ENCODE measurements at places on chromosomes 16 and 17.
A peak's percentile ranks its signal among the peaks of the same experiment; 100 is the strongest.

DNA sequence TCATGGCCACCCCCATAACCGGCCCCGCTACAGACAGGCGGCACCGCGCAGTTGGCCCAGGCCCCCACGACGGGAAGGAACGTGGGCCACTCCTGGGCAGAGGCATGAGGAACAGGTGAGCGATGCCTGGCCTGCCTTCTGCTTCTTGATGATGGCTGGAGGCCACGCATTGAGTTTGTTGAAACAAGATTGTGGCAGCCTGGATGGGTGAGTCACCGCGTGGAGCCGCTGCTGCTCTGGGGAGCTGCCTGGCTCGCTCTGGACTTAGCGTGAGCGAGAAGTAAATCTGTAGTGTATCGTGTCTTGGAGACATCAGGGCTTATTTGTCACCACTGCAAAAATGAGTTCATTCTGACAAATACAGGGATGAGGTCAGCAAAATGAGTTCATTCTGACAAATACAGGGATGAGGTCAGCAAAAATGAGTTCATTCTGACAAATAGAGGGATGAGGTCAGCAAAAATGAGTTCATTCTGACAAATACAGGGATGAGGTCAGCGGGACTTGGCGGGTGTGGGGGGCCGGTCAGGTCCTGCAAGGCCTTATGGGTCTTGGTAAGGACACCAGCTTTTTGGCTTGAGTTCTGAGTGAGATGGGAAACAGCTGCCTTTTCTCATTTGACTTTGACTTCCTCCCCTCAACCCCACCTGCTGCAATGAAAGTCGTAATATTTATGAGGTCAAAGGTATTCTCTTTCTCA is 93.0 kb downstream of the SEC14L1 start:
- no peak for DNase-seq

DNA sequence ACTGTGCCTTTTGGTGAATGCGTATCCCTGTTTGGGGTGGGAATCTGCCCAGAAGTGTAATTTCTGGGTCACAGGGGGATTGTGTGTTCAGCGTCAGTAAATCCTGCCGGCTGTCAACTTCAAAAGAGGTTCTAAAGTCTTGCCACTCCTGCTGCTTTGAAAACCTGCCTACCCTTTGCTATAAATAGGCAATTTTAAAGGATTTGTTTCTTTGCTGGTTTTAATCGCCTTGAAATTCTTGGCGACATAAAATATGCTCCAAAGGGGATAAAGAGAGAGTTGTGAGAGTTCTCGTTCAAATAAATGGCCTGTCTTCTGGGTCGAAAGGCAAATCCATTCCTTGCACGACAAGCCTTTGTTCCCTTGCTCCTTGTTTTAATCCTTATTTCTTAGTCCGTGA is 143.4 kb downstream of the IRF8 start:
- no peak for DNase-seq

DNA sequence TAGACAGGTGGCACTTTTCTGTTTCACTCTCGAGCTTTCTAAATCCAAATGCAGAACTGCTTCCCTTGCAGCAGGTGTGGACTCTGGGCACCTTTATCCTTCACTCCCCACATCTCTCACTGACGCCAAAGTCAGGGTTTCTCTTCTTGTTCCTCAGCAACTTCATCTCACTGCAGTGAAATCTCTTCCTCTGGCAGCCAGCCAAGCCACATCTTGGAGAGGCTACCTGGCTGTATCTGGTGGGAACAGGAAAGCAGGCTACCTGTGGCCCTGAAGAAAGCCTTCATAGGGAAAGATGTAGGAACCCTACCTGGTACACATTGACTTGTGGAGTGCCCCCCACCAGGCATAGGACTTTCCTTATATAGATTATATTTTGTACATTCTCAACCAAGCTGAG is 159.1 kb downstream of the UTP18 start:
- peak; percentile 26 for DNase-seq

DNA sequence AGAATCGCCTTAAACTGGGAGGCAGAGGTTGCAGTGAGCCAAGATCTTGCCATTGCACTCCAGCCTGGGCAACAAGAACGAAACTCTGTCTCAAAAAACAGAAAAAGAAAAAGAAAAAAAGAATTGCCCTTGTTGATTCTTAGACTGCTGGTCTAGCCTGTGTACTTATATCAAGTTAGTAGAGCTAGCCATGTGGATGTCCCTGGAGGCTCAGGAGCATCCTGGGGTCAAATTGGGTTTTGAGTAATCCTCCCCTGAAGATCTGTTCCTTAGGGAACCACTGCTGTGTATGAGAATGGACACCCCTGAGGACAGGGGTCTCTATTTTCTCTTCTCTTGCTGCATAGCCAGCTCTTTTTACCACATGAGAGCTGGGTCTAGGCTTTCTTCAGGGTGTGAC is 21.5 kb downstream of the SLC7A6OS start:
- DNase-seq: no peak

- DNase-seq: no peak
These were observed 2.7 kb upstream of the FASN start for GRCh38 chr17:82100502-82101298.

DNA sequence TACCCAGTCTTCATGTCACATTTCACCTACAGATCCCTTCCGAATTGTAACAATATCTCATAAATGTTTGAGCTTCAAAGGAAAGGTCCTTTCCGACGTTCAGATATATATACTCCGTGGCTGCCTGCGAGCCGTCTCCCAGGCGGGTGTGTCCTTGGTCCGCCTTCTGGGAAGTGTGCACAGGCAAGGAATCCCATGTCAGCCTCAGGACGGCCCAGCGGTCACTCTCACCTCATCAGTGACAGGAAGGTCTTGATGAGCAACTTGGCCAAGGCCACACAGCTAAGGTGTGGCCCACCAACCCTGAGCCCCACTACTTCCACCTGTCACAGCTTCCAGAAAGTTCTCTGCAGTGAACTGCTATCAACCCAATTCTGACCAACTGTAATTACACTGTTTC is 4.3 kb downstream of the LMF1 start:
- no peak for DNase-seq

DNA sequence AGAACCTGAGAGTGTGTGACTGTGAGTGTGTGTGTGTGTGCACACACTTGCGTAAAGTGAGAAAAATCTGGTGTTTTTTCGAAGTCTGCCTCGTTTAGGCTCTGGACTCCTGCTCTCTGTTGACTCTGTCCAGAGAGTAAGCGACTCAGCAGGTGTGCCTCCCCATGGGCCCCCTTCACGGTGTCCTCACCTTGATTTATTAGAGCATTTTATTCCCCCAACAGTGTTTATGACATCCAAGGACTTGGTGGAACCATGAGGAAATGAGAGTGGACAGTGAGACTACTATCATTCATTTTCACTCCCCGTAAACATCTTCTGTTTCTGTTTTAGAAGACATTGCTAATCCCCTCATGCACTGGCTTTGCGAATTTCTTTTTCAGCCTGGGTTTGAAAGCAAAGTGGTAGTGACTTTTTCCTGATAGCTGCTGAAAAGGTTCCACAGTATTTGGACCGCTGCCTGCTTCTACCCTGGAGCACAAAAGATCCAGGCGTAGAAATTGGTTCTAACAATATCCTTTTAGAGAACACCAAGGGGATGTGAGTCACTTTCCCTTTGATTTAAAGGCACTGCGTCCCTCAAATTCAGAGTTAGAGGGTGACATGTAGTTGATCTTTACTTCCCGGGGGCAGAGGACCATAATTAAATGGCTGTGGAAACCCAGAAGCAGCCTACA is 218.2 kb downstream of the WWOX start:
- DNase-seq: peak; percentile 1

DNA sequence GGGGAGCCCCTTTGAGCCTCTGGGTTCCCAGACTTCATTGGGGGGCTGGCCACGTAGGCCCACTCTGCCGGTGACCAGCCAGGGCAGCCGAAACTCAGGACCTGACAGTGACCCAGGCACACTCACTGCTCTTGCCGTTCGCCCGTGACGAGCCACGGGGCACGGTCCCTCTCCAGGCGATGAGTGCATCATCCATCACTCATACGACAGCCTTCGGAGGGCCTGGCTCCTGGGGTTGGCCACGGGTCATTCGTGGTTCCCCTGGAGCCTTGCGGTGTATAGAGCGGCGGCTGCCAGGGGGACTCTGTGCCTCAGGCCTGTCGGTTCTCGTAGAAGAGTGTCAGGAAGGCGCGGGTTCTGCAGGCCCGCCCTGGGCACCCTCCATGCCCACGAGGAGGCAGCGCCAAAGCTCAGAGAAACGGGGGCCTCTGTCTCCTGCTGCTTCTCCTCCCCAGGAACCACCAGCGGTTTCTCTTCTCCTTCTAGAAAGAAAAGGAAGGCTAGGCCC is 11.2 kb upstream of the NUDT16L1 start:
- DNase-seq: no peak

DNA sequence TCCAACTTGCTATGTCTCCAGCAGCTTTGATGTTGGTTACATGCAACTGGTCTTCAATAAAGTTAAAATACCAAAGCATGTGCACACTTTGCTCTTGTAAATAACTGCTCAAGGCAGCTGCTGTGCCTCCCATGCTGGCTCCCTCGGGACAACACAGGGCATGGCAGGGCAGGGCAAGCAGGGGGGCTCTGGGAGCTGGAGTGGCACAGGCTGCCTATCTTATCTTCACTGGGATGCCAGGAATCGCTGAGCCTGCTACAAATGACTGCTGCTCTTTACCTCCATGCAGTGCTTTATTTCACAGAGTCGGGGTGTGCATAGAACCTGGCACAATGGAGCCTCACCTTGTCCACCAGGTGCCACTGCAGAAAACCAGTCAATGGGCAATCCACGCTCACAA is 21.8 kb downstream of the PEMT start:
- no peak for DNase-seq

- DNase-seq: no peak
These were observed 284.0 kb downstream of the SEC14L1 start for GRCh38 chr17:77424585-77425344.

DNA sequence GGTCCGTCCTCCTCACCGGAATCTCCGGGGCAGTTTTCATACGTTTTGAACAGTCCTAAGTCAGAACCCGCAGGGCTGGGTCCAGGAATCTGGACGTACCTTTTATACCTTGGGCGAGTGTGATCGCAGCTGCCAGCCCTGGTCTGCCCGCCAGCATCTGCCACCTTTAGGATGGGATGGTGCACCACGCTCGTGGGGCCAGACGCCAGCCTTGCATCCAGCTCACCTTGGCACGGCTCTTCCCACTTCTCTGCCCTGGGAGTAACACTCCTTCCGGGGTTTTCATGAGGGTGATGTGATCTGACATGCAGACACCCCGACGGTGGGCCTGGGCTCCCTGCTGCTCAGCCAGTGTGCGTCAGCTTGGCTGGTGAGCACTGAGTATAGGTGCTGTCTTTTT is 66.6 kb upstream of the ZNF469 start:
- no peak for DNase-seq

- no peak for DNase-seq
These were observed 165.4 kb downstream of the PITPNC1 start for GRCh38 chr17:67542219-67543114.

DNA sequence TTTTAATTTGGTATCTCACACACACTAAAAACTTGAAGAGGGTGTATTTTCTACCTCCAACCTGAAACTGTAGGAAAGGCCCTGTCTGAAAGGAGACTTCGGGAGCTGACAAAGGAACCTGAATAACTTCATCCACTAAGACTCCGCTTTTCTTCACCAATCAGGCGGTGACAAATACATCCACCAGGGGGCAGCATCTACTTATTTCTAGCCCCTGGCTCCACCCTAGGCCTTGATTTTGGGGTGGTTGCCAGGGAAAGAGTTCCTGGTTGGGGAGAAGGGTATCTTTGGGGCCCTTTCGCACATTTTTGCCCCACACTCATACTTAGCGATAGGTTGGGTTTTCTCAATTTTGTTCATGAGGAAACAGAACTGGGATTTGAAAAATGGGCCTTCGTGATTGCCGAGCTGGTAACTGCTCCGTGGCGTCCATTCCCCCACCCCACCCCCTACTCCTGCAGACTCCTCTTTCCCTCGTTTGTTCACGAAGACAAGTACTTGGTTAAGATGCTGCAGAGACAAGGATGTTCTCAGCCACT is 4.8 kb upstream of the ARL4D start:
- DNase-seq: peak; percentile 60

GRCh38 chr17:72423718-72424117 is 302.9 kb downstream of the SOX9 start:
- DNase-seq: no peak

DNA sequence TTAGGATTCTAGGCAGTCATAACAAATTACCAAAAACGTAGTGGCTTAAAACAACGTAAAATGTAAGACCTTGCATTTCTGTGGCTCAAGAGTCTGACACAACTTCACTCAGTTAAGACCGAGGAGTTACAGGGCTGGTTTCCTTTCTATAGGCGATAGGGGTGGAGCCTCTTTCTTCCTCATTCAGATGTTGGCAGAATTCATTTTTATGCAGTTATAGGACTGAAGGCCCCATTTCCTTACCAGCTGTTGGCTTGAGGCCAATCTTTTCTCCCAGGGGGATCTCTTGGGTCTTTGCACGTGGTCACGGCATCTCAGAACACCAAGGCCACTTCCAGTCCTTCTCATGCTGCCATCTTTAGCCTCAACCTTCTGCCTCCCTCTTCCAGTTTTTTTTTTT is 145.2 kb downstream of the KCNJ2 start:
- DNase-seq: no peak

DNA sequence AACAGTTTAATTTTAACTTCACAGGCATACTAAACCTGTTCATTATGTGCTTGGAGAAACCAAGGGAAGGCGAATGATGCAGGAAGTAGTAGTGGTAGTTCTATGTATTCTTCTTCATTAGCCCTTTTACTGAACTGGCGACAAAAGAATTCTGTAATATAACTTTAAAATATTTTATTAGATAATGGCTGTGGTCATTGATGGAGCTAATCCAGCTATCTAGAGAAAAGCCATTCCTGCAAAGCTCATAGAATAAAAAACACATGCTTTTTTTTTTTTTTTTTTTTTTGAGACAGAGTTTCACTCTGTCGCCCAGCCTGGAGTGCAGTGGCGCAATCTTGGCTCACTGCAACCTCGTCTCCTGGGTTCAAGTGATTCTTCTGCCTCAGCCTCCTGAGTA is 23.5 kb downstream of the TANC2 start:
- DNase-seq: no peak

GRCh38 chr17:20852239-20852989 is 190.4 kb downstream of the USP22 start:
- peak; percentile 12 for DNase-seq

- no peak for DNase-seq
These were observed 7.7 kb upstream of the PPL start for GRCh38 chr16:4944333-4945281.

GRCh38 chr17:1413281-1413791 is 13.3 kb upstream of the YWHAE start:
- no peak for DNase-seq

- no peak for DNase-seq
These were observed 48.0 kb downstream of the GLG1 start for GRCh38 chr16:74558873-74559272.

- DNase-seq: peak; percentile 74
These were observed 21.7 kb downstream of the SPHK1 start for GRCh38 chr17:76405967-76406647.

- DNase-seq: peak; percentile 96
These were observed at the start of gene SMPD3 for GRCh38 chr16:68448360-68448970. Gene SMPD3, minus strand, starts transcription at chr16:68448508. Its CDS starts 76,327 bp downstream, at chr16:68372181.

DNA sequence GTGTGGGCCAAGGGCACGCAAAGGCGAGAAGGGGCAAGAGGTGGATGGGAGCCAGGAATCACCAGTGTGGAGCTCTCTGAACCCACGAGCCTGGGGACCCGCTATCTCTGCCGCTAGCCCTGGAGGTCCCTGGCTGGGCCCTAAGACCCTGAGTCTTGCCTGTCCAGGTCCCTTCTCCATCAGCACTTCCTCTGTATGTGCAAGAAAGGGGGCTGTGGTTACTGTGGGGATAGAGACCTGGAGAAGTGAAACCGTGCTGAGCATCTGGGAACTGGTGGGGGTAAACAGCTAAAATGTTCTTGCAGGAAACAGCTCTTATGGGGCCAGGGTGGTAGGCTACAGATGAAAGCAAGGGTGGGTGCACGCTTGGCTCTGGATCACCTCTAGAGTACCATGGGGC is 3.1 kb downstream of the SPNS3 start:
- no peak for DNase-seq

- no peak for DNase-seq
These were observed 707.4 kb downstream of the MAF start for GRCh38 chr16:78892951-78893733.
